ENCODE measurements at places on chromosomes 7 and 10.
A peak's percentile ranks its signal among the peaks of the same experiment; 100 is the strongest.

DNA sequence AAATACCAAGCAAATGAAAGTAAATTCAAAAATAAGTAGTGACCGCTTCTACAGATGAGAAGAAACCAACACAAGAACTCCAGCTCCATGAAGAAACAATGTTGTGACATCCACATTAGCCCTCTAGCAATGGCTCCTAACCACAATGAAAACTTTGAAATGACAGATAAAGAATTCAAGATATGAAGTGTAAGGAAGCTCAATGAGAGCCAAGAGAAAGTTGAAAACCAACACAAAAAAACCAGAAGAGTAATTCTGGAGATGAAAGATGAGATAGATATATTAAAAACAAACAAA is 68.2 kb upstream of the DDC start:
- no peak for DNase-seq

DNA sequence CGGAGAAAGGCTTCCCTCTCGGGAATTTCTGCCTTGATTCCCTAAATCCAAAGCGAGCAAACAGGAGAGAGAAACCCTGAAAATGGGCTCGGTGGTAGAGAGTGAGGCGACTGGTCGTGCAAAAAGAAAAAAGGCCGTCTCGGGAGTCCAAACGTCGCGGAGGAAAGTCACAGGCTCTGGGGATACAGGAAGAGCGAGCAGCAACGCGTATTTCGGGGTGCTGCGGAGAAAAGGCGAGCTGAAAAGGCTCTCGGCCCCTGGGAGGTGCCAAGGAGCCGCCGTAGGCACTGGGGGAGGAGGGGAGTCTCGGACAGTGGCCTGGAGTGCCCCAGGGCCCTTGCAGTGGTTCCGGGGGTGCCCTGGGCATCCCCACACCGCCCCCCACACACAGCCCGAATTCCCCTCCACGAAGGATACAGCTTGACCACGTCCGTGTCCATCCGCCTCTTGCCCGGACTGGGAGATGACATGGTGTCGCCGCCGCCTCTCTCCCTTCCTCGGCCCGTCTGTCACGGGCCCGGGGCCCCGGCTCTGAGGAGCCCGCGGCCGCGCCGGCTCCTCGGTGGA is 591 bp downstream of the UBE2H start:
- DNase-seq, result peak; percentile 77

GRCh38 chr10:129140921-129141885 is 325.8 kb upstream of the MGMT start:
- no peak for DNase-seq

DNA sequence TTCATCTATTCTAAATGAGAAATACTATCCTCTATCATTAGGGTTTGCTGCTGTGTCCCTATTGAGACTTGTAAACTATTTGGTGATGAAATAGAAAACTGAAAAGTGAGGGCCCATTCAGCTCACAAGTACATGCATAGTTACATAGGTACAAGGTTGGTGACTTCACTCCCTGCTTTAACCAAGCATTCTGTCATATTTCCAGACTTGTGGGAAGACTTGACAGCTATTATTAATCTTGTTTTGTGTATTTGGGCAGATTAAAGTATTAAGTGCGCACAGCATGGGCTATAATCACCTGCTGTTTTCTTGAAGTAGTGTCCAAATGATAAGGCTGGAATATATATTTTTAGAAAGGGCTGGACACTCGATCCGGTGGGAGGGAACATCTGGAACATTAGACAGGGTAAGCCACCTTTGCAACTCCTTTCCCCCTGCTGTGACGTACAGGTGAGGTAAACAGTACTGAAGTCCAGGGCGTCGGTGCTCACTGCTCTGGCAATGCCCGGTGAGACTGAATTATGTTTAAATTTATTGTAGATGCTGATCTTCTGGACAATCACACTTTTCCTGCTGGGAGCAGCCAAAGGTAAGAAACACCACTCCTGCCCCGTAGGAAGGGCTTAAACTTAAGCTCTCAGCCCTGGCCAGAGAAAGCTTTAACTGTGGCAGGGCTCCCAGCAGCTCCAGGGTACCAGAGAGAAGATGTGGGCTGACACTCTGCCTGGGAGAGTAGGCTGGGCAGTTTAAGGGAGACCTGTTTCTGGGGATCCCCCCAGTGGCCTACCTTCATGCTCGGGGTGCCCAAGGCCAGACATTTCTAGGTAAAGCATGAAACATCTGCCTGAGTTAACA is at the start of gene PNLIPRP1:
Gene PNLIPRP1 (plus strand): TSS at position 370 of the 855 bp plus-strand sequence. CDS start 171 bp downstream, at position 541.
- DNase-seq, result no peak

DNA sequence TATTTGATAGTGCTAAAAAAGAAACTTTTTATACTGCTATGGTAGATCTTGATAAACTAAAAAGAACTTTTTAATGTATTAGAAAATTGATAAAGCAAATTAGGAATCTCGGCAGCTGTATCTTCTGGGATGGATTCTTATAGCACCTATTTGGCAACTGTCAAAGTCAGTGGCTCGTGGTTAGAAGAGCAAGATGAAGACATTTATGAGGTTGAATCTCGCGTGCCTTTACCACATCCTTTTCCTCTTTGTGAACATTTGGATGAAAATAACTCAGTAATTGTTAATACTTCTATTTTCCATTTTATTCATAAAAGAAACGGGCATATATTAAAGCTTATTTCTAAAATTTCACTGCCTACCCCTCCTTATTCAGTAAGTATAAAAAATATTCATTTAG is 76.2 kb downstream of the CYP51A1 start:
- DNase-seq, result no peak

DNA sequence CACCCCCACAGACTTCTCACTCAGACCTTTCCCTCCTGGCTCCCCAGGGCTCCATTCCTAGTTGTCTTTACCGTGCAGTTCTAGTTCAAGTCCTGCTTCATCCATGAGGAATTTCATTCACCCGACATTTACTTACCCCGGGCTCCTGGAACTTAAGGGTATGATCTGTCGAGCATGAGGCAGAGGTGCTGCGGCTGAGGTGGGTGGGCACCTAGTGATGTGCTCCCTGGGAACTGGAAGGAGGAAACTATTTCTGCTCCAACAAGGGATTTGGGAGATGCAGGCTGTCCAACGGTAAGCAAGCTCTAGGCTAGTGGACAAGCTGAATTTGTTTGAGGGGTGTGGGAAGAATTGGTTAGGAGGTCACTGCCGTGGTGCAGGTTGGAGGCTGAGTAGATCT is 30.2 kb upstream of the AQP1 start:
- no peak for DNase-seq

- DNase-seq, result no peak
Observed at GRCh38 chr10:64010711-64011110, 489.5 kb downstream of the REEP3 start.

All from stimulated activated effector memory CD8-positive, alpha-beta T cell treated with anti-CD3 and anti-CD28 coated beads, Interleukin-12 subunit alpha, Interleukin-12 subunit beta, amount 100 ng/mL, for 72 hours (primary cell).